ENCODE measurements at places on chromosomes 4 and X.

- no peak for DNase-seq
Observed at GRCh38 chr4:52889354-52889753, 27.2 kb downstream of the RASL11B start.

DNA sequence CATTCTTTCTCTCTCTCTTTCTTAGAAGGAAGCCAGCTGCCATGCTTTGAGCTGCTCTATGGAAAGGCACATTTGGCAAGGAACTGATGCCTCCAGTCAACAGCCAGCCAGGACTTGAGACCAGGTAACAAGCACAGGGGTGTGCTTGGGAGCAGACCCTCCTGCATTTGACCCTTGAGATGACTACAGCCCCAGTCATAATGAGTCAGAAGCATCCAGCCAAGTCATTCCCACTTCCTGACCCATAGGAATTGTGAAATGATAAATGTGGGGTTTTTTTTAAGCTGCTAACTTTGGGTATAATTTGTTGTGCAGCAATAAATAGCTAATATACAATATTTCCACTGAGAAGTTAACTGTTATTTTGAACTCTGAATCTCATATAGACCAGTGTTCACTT, 446.9 kb downstream of the GRXCR1 start:
- DNase-seq, result no peak

DNA sequence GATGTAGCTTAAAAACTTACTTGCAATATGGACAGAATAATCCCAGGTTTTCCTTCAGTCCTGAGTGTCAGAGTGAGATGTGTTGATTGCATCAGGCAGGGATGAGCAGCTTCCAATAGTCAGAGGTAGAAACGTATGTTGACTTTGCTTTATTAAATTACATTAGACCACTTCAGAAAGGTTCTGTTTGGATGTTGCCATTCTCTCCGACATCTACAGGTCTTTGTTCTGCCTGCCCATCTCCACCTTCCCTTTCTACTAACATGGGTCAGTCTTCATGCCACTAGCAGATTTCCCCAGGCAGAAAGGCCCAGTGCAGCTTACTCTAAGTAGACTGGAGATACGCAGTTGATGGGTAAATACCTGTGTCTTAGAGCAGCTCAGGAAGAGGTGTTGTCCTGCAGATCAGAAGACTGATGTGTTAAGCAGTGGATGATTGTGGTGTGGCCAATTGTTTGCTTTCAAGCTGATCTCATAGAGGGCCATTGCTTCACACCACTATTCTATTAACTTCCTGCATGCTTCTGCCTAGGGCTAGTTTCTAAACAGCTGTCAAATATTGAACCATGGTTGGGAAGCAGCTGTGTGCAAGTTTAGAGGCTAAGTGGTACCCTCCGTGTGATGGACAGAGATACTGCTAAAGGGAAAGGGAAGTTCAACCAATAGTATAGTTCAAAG, 1.8 kb downstream of the FRMPD4 start:
- DNase-seq, result no peak

GRCh38 chr4:7761312-7761711, 178.3 kb downstream of the AFAP1 start:
- DNase-seq, result no peak

GRCh38 chr4:177487977-177488376, 45.7 kb upstream of the AGA start:
- DNase-seq, result no peak

- no peak for DNase-seq
Observed at GRCh38 chr4:18138076-18138665, 116.6 kb upstream of the LCORL start.

- no peak for DNase-seq
Observed at GRCh38 chr4:88027611-88028608, 20.5 kb downstream of the PKD2 start.

DNA sequence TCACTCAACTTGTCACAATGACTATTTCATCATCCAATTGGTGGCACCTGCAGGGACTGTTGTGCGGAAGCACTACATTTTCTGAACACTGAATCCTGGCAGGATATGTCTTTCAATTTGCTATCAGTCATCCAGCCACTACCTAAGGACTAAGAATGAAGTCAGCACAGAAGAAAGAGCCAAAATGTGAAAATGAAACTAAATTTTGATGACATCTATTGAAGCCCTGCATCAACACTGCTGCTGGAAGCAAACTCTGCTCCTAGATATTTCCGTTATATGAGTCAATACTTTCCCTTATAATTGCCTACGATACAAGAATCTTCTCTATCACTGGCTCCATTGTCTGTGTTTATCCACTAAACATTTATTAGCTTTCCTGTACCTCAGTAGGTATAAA, 917.9 kb downstream of the RAPGEF2 start:
- DNase-seq, result no peak

DNA sequence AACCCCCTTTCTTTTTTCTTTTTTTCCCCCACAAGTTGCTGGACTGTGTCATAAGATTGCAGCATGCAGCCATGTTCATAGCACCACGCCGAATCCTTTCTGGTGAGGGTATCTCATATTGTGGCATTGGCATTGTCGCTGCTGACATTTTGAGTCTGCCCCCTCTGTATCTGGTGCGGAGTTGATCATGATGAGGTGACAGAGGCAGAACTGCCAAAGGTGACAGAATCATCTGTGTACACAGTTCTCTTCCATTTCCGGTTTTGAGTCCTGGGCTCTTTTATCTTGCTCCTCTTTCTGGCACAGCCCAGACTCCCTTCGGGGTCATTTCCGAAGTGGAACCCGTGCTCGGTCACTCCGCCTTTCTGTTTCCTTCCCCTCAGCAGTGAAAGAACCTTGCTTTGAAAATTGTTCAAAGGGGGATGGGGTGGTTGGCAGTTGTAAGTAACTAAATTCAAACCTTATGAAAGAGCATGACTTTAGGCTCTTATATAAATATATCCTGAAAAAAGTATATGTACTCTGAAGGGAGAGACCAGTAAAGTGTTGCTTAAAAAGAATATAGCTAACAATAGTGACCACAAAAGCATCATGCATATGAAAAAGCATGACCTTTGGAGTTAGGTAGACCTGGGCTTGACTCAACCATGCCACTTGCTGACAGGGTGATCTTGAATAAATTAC, 55.0 kb upstream of the BMP2K start:
- no peak for DNase-seq

- no peak for DNase-seq
Observed at GRCh38 chr4:5662555-5662954, 45.8 kb downstream of the EVC2 start.
